ENCODE measurements at places on chromosomes 11 and 22. TPM values are rescaled to one million over a fixed set of nuclear protein-coding genes. Genes with fewer than 3 reads are reported as not detected.

DNA sequence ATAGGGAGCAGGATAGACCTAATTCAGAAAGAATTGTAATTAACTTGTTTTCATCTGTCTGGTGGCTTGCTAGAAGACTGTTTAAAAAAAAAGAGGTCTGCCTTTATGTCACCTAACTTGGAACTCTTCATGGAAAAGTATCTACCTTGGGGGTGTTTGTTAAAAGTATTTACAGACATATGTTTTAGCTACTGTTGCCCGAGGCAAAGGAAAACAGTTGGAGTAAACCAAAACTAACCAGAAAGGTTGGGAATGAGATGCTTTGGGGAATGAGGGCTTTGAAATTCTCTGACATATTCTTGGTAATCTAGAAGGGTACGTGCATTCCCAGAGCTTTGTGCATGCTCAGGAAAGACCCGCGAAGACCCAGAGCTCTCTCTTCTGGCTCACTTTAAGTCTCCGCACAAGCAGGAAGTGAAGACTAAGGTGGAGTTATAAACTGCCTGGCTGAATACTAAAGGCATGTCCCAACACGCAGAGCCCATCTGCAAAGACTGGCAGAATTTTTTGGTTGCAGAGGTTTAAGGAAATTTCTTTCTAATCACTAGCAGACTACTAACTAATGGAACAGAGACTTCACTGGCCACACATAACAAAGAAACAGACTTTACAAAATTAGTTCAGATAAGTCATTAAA lies 33.2 kb downstream of the HIKESHI start:
- DNase-seq, result no peak

GRCh38 chr11:3156282-3156660 lies 8.8 kb downstream of the OSBPL5 start:
- DNase-seq, result no peak

Gene KCNJ11
- total RNA-seq, result 0.83 TPM

DNA sequence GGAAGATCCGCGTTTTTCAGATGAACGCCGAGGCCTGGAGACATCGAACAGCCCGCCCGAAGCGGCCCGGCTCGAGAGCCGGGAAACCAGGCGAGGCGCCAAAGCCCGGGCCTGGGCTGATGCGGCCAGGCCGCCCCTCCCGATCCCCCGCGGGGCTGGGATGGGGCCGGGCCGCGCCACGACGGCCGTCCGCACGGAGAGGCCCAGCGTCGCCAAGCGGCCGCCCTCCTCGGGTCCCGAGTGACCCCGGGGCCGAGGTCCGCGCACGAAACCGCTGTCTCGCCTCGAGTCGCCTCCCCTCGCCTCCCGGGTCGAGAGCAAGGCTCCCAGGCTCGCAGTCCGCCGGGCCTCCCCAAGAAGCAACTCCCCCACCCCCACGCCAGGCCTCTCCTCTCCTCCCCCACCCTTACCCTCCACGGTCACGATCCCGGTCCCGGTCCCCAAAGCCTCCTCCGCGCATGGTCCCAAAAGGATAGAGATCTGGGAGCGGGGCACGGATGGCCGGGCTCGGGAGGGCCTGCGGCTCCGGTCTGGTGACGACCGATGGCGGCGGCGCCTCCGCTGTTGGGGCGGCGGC lies 482 bp downstream of the DDX17 start:
- peak; percentile 72 for DNase-seq

GRCh38 chr11:47216121-47216798 lies 1.5 kb downstream of the DDB2 start:
- DNase-seq, result peak; percentile 43

Gene TRIM51
- total RNA-seq, result not detected
